ENCODE measurements at places on chromosomes 2 and 18.
A peak's percentile ranks its signal among the peaks of the same experiment; 100 is the strongest.

DNA sequence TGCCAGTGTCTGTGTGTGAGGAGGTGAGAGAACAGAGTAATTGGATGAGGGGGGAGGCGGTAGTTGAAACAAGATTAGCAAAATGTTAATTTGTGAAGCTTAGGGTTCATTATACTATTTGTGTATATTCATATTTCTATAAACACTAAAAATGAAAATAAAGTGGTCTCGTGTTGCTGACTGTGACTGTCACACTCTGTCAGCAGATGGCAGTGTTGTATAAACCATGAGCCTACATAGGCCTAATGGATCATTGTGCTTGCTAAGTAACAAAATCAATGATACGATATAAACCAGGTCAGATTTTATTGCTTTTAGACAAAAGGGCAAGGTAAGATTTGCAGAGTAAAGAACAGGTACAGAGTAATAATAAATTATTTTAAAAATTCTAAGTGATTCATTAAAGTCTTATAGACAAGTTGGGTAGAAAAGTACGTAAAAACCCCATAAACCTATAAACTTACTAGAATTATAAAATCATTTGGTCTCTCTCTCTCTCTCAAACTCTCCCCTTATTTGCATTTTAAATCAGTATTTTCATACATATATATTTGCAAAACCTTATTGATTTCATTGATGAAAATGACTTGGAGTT lies 182.7 kb downstream of the RPIA start:
- DNase-seq = peak; percentile 11

GRCh38 chr2:100524331-100524730 lies 38.5 kb upstream of the PDCL3 start:
- DNase-seq = no peak

GRCh38 chr18:63189817-63190216 lies 129.8 kb downstream of the BCL2 start:
- DNase-seq = no peak

DNA sequence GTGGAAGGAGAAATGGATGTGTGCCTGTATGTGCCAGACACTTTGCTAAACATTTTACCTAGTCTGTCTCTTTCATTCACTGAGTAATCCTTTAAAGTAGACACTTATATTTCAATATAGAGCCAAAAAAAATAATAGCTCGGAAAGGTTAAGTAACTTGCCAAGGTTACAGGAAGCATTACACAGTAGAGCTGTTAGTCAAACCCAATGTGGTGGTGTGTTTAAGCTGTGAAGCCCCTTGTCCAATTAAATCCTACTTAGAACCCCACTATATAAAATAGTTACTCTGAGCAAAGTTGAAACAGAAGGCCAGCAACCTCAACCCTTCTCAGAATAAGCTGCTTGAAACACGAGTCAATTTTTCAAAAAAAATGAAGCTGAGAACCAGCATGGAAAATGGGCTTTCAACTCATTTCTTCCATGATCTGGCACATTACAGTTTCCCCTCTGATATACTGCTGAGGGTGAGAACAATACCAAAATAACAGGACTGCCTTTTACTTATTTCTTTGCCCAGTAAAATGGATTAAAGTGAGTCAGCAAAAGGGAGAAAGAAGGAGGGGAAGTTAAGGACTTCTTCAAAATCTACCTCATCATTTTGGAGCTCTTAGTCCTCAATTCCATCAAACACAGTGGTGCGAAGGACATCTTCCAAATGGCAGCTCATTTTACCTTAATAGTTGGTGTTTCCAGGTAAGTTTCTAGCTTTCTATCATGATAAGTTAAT lies 7.9 kb downstream of the RDH14 start:
- DNase-seq = no peak

DNA sequence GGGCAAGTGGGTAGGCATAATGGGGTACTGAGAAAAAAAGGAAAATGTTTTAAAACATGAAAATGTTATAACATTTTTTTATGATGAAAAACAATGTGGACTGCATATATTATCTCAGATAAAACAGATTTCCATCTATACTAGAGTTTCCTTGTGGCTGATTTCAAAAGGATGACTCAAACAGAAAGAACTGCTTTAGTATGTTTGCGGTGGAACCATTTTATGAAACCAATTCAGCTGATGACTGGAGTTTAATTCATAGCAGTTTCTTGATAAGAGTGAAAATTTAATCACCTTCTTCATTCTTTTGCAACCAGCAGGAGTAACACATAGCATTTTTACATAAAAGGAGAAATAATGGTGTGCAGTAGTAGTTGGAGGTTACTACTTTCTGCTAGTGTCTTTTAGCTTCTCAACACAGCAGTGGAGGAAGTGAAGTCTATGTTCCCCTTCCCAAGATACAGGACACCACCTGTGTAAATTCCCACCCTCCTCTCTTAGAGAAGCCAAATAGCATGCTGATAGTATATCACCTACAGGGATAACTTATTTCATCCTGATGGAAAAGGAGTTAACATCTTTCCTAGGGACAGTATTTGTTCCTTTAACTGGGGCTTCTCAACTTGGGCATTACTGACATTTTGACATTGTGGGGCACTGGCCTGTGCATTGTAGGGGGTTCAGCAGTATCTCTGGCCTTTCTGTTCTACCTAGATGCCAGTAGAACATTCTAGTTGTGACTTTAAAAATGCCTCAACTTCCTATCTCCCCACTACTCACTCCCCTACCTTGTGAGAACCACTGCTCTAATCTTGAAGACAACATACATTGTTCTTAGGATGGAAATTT lies 29.9 kb downstream of the PELI1 start:
- no peak for DNase-seq

GRCh38 chr2:223088866-223089265 lies 36.9 kb downstream of the KCNE4 start:
- no peak for DNase-seq

- no peak for DNase-seq
Observed at GRCh38 chr2:219828127-219828526, 200.7 kb downstream of the SLC4A3 start.

- no peak for DNase-seq
Observed at GRCh38 chr2:2547451-2547850, 216.4 kb upstream of the MYT1L start.

GRCh38 chr18:5498452-5498851 lies 45.3 kb downstream of the EPB41L3 start:
- DNase-seq = no peak

GRCh38 chr18:76842837-76843530 lies 20.6 kb downstream of the ZNF236 start:
- DNase-seq = no peak

DNA sequence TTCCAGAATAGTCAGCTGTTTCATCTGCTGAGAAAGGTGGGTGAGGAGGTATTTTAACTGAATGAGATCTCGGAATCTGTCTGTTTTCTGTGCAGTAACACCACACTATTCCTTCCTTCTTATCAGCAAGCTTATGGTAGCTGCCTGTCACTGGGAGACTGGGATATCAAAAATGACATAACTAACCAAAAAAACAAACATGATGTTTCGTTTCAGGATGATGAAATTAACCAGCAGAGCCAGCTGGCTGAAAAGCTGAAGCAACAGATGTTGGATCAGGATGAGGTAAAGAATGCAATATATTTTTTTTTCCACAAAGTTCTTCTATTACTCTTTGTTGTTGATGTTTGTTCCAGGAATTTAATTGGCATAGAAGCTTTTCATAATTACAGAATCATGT lies 59.8 kb upstream of the LYPD6B start:
- DNase-seq = no peak

- no peak for DNase-seq
Observed at GRCh38 chr18:75362435-75362834, 65.1 kb downstream of the SMIM21 start.

- peak; percentile 74 for DNase-seq
Observed at GRCh38 chr2:197500503-197501131, 438 bp downstream of the HSPE1 start.

DNA sequence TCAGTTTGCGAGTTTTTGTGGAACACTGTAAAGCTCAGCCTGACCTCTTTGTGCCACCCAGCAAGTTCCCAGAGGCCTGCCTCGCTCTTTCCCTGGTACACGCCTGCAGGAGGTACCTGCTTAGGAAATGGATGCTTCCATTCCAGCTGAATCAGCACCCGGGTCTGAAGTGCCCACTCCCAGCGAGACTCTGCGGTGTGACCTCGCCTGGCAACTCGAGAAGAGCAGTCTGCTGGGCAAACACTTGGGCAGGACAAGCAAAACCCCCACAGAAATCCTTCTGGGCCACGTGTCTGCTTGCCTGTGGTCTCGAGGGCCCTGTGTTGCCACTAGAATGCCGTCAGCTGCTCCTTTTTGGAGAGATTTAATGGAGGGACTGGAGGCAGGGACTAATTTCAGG lies 127.6 kb downstream of the MAPK4 start:
- no peak for DNase-seq

DNA sequence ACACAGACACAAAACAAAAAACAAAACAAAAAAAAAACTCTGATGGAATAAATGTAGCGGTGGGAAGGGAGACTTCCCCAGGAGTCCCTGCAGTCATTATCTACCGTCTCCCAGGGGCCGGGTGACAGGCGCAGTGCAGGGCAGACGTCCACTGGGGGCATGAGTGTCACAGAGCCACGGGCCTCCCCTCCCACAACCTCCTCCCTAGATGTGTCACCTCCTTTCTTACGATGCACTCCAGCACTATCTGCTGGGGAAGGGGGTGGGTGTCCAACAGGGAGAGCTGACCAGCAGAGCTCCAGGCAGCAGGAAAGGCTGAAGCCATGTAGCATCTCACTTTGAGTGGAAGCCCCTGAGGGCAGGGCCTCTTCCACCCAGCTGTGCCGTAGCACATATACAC lies 84.5 kb downstream of the LONRF2 start:
- DNase-seq = no peak

All from NCI-H774 (cell line).